Fibroblast of skin of back (primary cell): ENCODE measurements at places on chromosomes 4 and X.

GRCh38 chr4:14115106-14115505 lies 487.6 kb upstream of the BOD1L1 start:
- no peak for DNase-seq

DNA sequence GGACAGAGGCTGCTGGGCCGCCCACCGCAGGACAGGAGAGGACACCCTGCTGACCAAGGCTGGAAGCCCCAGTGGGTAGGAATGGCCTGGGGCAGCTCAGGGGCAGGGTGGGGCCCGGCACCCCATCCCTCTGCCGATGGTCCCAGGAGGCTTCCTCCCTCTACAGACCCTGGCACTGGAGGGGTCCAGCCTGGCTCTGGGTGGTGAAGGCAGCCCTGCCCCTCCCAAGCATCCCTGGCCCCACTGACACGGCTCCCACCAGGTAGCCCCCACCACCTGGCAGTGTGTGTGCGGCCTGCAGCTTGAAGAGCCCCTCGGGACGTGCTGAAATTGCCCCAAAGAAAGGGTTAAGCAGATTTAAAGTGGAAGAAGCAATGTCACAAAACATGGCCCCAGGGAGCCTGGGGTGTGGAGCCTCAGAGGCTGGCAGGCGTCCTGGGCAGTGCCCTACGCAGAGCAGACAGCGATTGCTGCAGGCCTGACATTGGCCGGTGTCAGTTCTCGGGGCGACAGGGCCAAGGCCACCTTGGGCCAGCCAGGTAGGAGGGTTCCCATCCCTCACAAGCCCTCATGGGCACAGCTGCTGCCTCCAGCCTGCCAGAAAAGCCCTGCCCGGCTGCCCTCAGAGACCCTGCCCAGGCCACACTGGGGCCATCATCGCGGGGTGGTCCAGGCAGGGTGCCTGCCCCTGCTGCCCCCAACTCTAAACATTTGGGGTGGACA lies 80.5 kb downstream of the FAM53A start:
- DNase-seq, result no peak

- peak; percentile 23 for DNase-seq
Measured at GRCh38 chrX:11531226-11531625, 134.5 kb downstream of the ARHGAP6 start.

DNA sequence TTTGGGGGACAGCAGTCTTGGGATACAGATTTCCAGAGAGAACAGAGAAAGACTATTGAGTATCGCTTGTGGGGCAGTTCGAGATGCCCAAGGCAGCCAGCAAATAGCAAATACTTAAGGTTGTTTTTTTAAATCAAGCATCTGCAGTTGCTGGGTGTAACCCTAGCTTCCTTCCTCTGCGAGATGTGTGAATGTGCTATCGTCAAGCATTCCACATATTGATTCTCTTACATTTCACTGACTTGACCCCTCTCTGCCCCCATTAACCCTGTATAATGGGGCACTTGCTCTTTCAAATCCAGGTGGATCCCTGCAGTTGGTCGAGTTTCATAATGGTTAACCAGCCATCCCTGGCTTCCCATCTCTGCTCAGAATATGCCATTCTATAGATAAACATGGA lies 23.5 kb downstream of the KCNE5 start:
- no peak for DNase-seq

DNA sequence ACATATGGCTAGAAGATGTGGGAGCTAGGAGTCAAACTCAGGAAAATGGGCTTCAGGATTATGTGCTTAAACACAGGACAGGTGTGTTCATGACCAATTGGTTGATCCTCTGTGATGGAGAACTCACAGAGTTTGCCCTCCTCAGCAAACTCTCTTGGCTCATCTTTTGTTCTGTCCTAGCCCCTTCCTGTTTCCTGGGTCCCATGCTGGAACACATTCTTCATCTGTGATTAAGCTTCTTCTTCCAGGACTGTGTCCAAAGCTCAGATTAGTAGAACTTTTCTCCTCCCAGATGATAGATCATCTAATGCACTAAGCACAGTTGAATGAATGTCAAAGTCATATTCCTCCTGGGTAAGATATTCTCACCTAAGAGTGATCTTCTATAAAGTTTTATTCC lies 38.8 kb upstream of the TCEANC start:
- no peak for DNase-seq
